ENCODE measurements at places on chromosomes 6 and 20.

- DNase-seq, result no peak
These were observed 29.7 kb downstream of the SLC12A5 start for GRCh38 chr20:46058599-46059281.

GRCh38 chr6:45472382-45472781 lies 94.6 kb upstream of the SUPT3H start:
- DNase-seq, result no peak

- no peak for DNase-seq
These were observed 80.8 kb downstream of the PRND start for GRCh38 chr20:4802527-4802926.

- DNase-seq, result no peak
These were observed 88.9 kb upstream of the FOXQ1 start for GRCh38 chr6:1222728-1223595.

- no peak for DNase-seq
These were observed 1.5 kb downstream of the E2F1 start for GRCh38 chr20:33684533-33685327.

DNA sequence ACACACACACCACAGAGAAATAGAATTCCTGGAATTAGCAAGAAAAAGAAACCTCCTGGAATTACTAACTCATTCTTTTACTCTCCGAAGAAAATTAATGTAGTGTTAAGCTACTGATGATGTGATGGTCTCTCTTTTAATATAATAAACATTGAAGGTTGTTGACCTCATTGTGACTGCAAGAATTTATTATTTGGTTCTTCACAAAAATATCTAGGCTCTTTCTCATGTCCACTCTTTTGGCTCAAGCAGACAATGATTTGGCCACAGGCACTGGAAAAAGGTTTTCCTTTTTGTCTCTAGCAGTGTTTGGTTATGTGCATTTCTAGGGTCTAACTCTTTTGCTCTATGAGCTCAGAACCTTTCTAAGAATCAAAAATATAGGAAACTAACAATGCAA lies 811.9 kb downstream of the TENT5A start:
- DNase-seq, result no peak
